Caki2 (cell line): ENCODE measurements at places on chromosomes 1 and 21.

- no peak for DNase-seq
These were observed 108.6 kb downstream of the GDAP2 start for GRCh38 chr1:117820694-117821381.

GRCh38 chr1:162023547-162024501 lies at the start of gene OLFML2B:
Gene OLFML2B, minus strand, starts transcription at chr1:162023869. Its CDS starts 439 bp downstream, at chr1:162023430.
- peak; percentile 82 for DNase-seq

DNA sequence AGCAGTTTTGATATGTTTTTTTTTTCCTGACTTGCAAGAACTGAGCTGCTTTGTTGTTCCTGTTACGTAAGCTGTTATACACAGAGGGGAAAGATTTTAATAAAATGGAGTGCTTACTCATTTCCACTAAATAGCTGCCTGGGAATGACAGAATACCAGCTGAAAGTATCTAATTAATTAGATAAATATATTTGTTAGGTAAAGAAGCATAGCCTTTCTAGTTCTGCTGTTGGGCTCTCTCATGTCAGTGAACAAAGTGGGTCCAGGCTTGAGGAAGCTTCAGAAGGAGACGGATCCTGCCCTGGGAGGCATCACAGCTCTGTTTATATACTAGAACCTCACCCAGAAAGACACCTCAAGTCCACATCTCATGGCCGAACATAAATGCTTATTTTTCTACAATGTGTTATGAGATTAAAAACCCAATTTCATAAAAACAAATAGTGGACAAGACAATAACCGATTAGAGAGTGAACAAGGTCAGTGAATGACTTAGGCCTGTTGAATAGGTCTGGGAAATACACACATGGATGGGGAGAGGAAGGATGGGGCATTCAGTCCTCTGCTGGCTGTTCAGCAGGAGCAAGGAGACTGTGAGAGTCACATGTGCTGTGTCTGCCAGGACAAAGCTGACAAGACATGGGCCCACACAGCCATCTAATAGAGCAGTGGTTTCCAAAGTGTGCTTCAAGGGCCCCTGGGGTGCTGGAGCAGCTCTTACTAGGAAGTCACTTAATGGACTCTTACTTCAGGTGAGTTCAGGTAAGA lies 20.6 kb downstream of the TRAF5 start:
- DNase-seq = no peak

GRCh38 chr1:118636004-118636403 lies 352.1 kb downstream of the TBX15 start:
- DNase-seq = no peak

DNA sequence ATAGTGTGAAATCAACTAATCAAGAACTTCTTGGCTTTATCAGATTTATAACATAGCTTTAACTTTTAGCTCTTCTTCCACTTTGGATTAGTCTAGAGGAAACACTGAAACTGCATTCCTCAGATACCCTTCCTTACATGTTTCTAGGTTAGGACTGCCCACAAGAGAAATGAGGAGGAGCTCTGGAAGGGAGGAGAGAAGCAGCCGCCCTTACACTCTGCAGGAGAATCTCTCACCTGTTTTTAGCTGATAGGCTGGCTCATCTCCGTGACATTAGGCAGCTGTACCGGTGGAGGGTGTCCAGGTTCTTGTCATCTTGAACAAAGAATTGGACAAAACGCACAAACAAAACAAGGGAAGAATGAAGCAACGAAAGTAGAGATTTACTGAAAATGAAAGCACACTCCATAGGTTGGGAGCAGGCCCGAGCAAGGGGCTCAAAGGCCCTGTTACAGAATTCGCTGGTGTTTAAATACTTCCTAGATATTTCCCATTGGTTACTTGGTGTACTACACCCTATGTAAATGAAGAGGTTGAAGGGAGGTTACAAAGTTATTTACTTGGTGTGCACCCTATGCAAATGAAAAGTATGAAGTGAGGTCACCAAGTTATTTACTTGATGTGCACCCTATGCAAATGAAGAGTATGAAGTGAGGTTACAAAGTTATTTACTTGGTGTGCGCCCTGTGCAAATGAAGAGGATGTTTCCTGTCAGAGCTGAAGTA lies 524.9 kb upstream of the CHRM3 start:
- DNase-seq = no peak

DNA sequence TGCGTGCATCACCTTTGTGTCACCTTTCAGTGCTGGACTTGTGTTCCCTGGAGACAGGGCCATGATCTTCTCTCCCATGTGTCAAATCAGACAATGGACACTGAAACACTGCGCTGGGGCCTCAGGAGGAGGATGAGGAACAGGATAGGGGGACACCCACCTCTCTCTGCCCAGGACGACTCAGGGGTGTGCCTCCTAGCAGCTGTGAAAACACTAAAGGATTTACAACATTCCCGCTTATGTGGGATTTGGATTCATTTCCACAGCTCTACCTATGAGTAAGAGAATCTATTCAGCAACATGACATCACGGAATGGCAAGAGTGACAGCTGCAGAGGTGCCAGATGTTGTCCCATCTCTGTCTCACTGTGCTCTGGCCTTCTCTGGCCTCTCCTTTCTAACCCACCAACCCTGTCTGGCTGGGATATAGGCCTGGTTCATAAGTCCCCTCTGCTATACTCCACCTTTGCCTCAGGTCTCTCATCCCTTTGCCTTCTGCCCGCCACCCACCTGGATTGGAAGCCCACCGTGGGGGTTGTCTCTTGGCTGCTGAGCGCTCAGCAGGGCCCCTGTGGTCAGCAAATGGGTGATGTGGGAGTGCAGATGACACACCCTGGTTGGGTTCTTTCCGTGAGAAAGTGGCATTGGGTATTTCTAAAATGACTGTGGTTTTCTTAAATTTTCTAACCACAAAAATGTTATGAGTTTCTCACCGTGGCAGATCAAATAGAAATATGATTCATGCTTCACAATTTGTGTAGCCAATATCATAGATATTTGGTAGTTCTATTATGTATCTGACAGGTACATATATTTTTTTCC lies 47.1 kb upstream of the TLR5 start:
- DNase-seq = no peak
